ENCODE measurements at places on chromosomes 4 and X.

GRCh38 chr4:57125996-57126395, 15.8 kb upstream of the IGFBP7 start:
- no peak for DNase-seq

DNA sequence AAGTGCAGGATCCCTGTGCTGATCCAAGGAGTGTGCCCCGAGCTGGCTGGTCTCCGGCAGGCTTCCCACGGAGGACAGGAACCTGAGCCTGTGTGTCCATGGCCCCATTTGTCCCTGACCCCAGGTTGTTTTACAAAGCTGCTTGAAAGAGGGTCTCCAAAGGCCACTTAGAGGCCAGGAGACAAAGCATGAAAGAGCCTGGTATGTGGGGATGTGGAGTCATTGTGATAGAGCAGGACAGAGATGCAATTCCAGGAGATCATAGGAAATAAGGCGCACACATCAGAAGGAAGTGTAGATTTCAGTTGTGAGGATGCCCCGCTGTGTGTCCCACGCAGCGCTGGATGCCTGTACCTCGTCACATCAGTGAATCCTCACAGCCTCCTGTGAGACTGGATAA, 48.0 kb downstream of the TENM3 start:
- no peak for DNase-seq

- no peak for DNase-seq
Observed at GRCh38 chrX:74656079-74656745, 41.8 kb upstream of the RLIM start.

DNA sequence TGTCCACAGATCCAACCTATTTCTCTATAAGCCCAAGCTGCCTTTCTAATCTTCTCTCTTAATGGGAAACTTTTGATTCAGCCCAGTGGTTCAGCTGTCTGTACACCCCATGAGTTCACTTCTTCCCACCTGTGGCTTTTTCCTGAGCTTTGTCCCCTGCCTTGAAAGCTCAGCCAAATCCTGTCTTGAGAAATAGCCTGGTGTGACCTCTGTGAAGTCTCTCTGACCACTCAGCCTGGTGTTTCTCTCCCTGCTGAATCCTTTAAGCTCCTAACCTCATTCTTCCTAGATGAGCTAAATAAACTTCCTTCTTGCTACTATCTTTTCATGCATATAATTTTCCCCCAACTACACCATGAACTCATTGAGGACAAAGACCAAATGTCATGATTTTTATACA, 15.2 kb upstream of the HERC5 start:
- DNase-seq = no peak

GRCh38 chrX:131762802-131763234, 218.9 kb downstream of the OR13H1 start:
- no peak for DNase-seq

- no peak for DNase-seq
Observed at GRCh38 chrX:43860646-43861370, 21.4 kb downstream of the MAOB start.

DNA sequence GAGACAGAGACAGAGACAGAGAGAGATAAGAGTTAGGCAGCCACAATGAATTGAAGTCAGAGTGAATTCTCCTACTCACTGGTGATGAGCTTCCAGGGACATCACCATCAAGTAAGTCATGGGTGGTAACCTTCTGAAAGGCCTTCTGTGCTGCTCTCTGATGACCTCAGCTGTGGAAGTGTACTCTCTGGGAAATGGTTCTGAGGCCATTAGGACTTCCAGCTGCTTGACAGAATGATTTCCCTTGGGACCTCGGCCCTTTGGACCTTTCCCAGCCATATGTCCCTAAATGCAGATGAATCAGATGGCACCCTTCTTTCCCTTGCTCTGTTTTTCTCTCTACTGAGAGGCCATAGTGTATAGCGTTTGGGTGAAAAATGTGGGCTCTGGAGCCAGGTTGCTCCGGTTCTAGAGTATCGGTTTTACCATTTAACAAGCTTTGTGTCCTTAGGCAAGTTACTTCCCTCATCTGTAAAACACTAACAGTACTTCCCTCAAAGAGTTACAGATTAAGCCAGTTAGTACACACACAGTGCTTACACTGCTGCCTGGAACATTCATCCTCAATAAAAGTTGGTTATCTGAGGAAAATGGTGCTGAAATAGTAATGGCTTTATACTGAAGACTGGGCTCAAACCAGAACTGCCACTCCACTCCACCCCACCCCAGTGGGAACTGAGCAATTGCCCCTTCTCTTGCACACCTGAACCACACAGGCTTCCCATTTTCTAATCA, 7.6 kb downstream of the SEPTIN11 start:
- DNase-seq = no peak

- no peak for DNase-seq
Observed at GRCh38 chr4:70984589-70984988, 8.9 kb upstream of the DCK start.

- DNase-seq = no peak
Observed at GRCh38 chrX:12921886-12922598, 15.6 kb downstream of the TLR8 start.
